Amniotic epithelial cell (primary cell): ENCODE measurements at places on chromosomes 7 and 10.

GRCh38 chr10:33722067-33722466 is 387.6 kb upstream of the NRP1 start:
- DNase-seq = no peak

- DNase-seq = no peak
These were observed 58.9 kb downstream of the FAM53B start for GRCh38 chr10:124685261-124685660.

GRCh38 chr10:129741978-129742741 is 221.9 kb downstream of the EBF3 start:
- DNase-seq = no peak

GRCh38 chr10:123558651-123559050 is 107.5 kb upstream of the GPR26 start:
- no peak for DNase-seq

DNA sequence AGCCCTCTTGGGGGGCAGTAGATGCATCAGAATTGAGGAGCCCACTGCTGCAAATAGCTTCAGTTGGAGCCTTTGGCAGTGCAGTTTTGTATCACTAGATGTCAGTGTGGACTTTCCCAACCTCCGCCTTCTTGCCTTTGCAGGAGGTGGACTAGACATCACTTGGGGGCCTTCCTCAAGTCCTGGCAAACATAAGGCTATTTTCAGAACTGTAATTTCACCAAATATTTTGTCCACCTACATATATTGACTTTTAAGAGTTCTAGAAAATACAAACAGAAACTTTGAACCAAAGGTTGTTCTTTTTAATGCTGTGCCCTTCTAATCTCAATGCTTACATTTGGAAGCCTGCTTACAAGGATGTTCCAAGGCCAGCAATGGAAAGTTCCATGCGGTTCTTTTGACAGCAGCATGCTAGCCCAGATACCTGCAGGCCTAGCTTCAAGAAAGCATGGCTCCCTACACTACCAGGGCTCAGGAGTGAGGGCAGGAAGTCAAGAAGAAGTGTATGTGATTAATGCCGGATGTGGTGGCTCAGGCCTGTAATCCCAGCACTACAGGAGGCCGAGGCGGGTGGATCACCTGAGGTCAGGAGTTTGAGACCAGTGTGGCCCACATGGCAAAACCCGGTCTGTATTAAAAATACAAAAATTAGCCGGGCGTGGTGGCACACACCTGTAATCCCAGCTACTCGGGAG is 8.0 kb upstream of the ZNRF2 start:
- peak; percentile 52 for DNase-seq
